ENCODE measurements at places on chromosomes 3 and 15.
A peak's percentile ranks its signal among the peaks of the same experiment; 100 is the strongest.

DNA sequence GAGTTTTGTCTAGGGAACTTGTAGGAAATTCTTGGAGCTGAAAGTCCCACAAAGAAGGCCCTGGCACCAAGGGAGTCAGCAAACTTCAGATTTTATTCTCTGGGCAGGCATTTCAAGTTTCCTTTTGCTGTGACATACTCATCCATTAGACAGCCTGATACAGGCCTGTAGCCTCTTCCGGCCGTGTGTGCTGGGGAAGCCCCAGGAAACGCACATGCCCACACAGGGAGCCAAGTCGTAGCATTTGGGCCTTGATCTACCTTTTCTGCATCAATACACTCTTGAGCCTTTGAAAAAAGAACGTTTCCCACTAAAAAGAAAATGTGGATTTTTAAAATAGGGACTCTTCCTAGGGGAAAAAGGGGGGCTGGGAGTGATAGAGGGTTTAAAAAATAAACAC lies 15.0 kb downstream of the TIGIT start:
- DNase-seq, result no peak

GRCh38 chr3:138914870-138915502 lies 32.0 kb downstream of the FOXL2 start:
- DNase-seq, result no peak

DNA sequence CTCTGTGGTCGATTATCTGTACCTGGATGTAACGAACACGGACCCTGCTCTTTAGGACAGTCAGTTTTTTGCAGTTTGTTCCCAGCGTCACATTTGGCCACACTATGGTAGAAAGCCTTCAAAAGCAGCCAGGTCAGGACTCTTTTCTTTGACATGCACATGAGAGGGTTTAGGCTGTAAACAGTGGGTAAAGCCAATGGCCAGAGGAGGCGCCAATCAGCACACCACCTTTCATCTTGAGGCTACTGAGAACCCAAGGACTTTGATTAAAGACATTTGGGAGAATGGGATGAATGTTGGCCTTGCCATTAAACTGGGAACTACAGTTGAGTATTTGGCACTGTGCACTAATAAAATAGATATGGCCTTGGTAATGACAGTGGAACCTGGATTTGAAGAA lies 225.9 kb downstream of the OXSM start:
- no peak for DNase-seq

- peak; percentile 30 for DNase-seq
These were observed 6.6 kb downstream of the GPX1 start for GRCh38 chr3:49351521-49352011.

DNA sequence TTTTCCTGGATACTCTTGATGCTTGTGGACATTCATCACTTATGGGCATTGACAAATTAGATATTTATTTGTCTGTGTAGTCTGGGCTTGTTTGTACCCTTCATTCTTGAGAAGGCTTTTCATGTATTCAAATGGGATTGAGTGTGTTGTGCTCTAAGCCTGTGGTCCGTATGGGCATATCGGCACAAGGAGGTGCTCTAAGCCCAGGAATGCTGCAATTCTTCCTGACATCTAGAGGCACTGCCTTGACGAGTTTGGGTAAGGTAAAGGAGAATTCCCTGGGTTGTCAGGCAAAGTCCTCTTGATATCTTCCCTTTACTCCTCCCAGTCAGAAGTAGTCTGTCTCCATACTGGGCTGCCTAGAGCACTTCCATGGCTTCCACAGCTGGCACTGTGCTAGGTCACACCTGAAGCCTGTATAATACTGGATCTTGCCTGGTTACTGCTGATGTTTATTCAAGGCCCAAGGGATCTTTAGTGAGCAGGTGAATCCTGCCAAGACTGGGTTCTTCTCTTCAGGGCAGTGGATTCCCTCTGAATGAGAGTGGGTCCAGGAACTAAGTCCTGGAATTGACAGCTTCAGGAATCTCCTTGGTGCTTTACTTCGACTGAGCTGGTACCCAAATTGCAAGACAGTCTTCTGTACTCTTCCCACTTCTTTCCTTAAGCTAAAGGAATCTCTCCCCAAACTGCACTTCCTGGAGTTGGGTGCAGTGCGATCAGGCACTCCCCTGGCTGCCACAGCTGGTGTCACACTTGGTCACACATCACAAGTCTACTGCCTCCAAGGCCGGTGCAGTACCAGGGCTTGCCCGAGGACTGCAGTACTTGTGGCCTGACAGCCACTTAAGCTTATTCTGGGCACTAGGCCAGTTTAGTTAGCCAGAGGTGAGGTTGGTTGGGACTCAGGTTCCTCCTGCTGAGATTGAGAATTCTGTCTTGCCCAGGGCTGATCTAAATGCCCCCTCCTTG lies 46.0 kb downstream of the GALK2 start:
- DNase-seq, result peak; percentile 68

DNA sequence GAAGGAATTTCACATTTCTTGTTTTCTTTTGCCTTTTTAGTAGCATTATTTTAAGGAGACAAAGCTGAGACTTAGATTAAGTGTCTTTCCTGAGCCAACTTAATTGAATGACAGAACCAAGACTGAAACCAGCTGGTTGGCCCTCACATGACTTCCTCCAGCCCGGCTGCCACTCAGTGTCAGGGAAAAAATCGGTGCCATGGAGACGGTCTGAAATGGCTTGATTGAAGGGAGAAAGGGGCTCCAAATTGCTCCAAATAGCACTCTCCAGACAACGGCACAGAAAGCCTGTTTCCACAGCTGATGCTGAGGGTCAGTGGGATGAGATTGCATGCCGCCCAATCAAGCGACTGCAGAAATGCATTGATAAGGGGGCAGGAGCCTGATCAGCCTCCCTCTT lies 475.2 kb upstream of the IL12A start:
- no peak for DNase-seq

DNA sequence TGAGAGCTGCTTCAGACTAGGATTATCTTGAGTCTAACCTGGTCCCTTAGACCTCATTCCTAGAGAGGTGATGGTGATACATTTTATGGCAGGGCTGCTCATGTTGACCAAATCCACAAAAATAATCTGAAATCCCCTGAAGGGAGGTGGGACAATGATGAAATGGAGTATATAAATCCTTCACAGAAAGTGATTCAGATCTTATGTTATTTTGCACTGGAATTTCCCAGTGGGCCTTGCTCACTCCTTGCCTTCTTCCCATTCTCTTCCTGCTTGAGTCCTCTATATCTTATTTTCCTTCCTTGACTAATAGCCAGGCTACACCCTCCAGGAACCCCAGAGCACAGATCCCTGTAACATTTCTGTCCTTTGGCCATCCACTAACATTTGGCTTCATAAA lies 10.4 kb upstream of the TMEM202 start:
- no peak for DNase-seq

DNA sequence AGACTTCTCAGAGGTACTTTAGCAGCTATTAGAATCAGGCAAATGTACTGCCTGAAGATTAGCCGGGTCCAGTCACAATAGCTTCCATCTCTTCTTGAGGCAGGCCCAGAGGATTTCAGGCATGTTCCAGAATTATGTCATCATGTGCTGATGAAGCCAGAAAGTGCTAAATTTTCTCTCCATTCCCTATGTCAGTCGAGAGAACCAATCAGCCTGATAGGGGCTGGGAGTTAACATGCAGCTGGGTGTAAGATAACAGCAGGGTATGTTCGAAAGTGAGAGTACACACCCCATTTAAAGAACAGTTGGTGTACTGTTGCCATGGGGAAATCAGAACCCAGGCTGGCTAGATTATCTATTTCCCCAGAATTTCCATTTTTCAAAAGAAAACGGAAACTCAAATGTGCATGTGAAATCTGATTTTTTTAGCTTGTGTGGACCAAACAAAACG lies 48.7 kb downstream of the MYH15 start:
- DNase-seq, result no peak

GRCh38 chr15:35126236-35126635 lies 41.1 kb upstream of the NANOGP8 start:
- DNase-seq, result no peak

DNA sequence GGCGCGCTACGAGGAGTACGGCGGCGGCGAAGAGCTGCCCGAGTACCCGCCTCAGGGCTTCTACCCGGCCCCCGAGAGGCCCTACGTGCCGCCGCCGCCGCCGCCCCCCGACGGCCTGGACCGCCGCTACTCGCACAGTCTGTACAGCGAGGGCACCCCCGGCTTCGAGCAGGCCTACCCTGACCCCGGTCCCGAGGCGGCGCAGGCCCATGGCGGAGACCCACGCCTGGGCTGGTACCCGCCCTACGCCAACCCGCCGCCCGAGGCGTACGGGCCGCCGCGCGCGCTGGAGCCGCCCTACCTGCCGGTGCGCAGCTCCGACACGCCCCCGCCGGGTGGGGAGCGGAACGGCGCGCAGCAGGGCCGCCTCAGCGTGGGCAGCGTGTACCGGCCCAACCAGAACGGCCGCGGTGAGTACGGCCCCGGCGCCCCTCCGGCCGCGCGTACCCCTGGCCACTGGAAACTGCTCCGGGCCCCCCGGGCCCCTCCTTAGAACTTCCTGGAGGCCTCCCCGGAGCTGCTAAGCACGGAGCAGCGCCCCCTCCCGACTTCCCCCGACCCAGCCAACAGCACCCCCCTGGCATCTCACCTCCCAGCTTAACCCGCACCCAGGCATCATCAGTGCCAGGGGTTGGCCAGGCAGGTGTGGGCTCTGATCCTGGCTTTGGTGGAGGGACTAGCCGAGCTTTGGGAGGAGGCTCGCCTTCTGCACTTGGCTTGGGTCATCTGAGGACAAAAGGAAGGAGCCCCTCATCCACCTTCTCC lies 1.4 kb downstream of the LOXL1 start:
- peak; percentile 85 for DNase-seq

- DNase-seq, result no peak
These were observed 74.4 kb downstream of the MOBP start for GRCh38 chr3:39541917-39542329.

- DNase-seq, result no peak
These were observed 24.2 kb downstream of the ZXDC start for GRCh38 chr3:126451511-126451910.

GRCh38 chr15:40052604-40053003 lies 13.6 kb upstream of the SRP14 start:
- no peak for DNase-seq

GRCh38 chr3:186901135-186901734 lies 29.1 kb upstream of the ST6GAL1 start:
- no peak for DNase-seq

DNA sequence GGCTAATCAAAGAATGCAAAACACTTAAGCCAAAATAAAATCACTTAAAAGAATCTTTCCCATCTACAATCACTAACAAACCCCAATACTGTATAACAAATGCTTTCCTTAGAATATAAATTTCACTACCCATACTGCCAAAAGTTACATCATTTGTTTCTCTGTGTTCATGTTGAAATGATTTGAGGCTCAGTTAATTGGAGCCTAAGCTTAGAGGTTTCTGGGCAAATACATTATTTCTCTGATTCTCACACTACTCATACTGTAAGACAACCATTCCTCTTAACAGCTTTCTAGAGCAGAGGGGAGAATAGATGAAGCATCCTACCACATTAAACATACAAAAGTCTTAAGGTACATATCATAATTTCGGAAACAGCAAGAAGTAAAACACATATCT lies 2.1 kb downstream of the RIOX2 start:
- no peak for DNase-seq

DNA sequence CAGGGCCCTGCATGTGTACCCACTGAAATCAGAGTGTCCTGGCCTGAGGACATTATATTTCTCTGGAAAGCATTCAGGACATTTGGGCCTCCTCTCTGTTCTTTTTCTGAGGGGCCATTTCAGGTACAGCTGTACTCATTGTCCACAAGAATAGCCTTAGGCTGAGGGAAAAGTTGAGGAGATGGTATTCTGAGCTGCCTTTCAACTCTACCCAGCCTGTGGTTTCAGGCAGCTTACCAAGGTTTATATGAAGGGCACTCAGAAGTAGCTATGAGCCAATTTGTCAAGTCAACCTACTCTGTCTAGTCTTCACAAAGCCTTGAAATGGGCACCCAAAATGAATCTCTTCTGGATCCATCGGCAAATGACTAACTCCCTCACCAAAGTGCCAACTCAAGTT lies 9.4 kb downstream of the ATP13A4 start:
- no peak for DNase-seq

DNA sequence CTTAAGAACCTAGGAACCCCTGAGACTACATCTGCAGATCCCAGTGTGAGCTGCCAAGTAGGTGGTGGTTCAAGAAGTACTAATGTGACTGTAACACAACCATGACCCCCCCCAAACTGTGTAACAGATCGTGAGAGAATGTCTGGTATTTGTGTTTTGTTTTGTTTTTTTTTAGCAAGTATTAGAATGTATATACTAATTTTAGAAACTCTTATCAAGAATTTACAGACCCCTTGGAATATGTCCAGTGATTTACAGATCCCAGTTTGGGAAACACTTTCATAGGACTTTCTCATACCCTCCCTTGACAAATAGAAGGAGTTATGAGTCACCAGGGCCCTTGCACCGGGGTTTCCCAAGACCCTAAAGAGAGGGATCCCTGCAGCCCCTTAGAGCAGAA lies 79.8 kb downstream of the SEMA5B start:
- no peak for DNase-seq

GRCh38 chr3:173762501-173762900 lies 365.0 kb downstream of the NLGN1 start:
- DNase-seq, result no peak

- DNase-seq, result no peak
These were observed 89.3 kb downstream of the ST6GAL1 start for GRCh38 chr3:187019542-187020072.

- no peak for DNase-seq
These were observed 390.8 kb upstream of the ZNF385D start for GRCh38 chr3:22141769-22142168.

GRCh38 chr3:172286548-172287148 lies 161.6 kb downstream of the GHSR start:
- DNase-seq, result no peak

GRCh38 chr3:70607469-70607868 lies 295.0 kb upstream of the MDFIC2 start:
- no peak for DNase-seq

DNA sequence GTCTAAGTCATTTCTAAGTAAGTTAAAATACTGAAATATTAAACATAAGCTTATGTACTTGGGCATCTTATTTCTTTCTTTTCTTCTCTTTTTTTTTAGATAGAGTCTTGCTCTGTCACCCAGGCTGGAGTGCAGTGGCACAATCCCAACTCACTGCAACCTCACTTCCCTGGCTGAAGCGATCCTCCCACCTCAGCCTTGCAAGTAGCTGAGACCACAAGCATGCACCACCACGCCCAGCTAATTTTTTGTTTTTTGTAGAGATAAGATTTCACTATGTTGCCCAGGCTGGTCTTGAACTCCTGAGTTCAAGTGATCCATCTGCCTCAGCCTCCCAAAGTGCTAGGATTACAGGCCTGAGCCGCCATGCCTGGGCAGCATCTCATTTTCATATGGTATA lies 16.0 kb upstream of the ZNF710 start:
- DNase-seq, result no peak
